ENCODE measurements at places on chromosomes 3 and 15.

GRCh38 chr15:50996641-50997040 is 88.2 kb downstream of the AP4E1 start:
- DNase-seq, result no peak

- DNase-seq, result peak; percentile 72
Measured at GRCh38 chr15:63466378-63467192, 37.8 kb upstream of the USP3 start.

GRCh38 chr3:177824190-177824786 is 627.0 kb upstream of the TBL1XR1 start:
- DNase-seq, result no peak

DNA sequence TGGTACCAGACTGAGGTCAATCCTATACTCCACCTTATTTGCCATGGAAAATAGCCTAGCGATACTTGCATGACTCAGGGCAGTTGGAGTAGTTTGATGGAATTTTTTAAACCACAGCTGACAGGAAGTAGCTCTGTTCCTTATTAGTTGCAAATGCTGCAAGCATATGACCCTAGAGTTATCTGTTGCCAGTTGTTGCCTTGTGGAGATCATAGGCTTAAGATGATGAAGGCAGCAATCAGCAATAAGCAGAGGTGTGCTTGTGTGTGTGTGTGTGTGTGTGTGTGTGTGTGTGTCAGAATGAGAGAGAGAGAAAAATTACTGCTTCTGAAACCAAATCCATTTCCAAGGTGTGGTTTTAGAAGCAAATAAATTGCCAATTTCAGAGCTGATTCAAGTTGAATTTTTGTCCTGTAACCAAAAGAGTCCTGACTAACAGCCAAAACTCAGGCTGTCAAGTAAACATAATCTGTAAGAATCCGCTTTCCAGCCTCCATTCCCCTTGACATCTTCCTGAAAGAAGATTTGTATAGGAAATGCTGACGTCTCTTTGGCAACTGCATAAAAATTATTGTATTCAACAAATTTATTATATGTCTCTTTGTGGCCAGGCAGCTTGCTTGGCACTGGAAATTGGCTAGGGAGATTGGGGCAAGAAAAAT is 141.2 kb downstream of the SERPINI1 start:
- DNase-seq, result no peak

DNA sequence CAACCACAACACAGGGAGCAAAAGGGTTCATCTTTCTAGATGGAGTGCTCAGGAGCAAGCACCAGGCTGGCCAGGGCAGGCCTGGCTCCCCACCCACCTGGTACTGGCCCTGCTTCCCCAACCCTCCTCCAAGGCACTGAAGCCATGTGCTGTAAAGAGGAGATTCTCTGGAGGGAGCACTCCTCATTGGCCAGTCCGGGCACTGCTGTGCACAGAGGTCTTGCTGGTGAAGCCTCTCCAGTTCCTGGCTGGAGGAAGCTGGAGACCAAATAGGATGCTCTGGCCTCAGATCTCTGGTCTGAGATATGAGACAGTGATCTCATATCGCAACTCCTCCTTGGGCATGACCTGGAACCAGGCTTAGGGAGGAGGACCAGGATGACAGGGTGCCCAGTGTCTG is 7.7 kb upstream of the SEMA3F start:
- no peak for DNase-seq

DNA sequence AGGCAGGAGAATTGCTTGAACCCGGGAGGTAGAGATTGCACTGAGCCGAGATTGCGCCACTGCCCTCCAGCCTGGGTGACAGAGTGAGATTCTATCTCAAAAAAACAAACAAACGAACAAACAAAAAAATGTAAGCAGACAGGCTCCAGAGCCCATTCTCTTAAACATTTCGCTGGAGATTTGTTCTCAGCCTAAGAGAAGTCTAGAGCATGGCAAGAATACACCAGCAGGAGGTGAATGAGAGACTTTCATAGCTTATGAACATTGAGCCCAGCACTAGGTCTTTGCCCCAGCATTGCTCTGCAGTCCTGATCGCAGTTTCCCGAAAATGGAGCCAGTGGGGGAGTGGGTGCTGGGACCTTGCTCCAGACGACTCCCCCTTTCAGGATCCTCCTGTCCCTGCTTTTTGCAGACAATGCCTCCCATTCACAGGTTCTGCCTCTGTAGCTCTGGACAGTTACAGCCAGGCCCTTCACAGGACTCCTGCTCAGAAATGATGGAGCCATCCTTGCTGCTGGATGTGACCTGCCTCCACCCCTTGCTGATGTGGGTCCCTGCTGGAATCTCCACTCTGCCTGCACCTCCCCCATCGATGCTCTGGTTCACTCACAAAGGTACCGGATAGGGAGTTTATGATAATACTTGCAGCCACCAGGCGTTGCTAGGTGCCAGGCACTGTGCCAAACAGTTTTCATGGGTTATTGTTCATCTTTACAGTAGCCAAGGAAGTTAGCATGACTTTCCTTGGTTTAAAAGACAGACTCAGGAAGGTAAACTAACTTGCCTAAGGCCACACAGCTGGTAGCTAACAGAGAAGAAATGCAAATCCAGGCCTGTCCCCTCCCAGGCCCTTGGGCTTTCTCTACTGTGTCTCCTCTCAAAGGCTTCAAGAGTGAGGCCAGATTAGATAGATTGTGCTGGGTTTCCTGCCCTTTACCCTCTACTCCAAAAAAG is 329.7 kb upstream of the TLE3 start:
- no peak for DNase-seq
